ENCODE measurements at places on chromosomes 2 and 18.

DNA sequence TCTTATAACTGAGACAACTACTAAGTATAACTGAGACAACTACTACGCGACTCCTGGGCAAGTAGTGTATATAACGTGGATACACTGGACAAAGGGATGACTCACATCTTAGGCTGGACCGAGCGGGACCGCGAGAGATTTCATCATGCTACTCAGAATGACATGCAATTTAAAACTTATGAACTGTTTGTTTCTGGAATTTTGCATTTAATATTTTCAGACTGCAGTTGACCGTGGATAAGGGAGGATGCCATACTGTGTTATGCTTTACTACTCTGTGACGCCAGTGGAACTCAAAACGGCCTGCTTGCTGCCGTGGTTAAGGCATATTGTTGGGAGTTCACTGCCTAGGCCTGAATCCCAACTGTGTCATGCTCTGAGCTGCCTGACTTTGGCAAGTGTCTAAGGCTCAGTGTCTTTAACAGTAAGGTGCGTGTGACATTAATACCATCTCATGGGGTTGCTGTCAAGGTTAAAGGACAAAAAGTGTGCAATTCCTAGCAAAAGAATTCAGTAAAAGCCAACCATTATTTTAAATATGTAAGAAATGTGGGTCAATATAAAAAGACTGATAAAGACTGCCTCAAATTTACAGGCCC is 64.6 kb downstream of the BMP10 start:
- DNase-seq, result no peak

GRCh38 chr2:239826786-239827522 is 198.2 kb downstream of the NDUFA10 start:
- DNase-seq, result no peak

DNA sequence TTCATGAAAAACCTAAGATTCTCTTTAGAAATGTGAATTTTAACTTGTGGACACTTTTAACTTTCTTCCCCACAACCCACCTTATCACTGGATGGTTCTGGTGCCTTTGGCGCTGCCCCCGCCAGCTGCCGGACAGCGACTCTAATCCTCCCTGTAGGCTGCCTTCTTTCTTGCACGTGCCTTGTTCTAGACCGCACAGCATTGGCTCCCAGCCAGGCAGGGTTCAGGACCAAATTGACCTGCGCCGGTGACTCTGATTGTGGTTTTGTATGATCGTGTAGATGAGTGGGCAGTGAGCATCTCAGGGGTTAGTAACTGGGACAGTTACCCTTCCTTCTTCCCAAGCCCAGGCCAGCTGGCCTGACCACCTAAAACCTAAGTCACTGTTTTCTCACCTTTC is 106.8 kb downstream of the ASAP2 start:
- DNase-seq, result no peak

DNA sequence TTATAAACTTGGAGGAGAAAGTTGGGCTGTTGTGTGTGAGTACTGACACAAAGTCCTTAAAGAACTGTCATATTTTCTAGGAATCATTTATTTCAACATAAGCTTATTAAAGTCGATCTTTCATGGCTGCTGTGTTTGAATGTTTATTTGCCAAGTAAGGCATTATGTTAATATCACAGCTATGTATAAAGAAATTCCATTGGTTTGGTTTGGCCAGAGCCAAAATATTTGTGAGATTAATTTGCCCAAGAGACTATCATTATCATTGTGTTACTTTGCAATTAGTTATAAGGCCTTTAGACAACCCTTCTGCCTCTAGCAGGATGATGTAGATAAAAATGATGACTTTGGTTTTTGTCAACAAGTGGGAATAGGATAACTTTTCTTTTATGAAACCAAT is 240.6 kb upstream of the NT5C1B start:
- no peak for DNase-seq

DNA sequence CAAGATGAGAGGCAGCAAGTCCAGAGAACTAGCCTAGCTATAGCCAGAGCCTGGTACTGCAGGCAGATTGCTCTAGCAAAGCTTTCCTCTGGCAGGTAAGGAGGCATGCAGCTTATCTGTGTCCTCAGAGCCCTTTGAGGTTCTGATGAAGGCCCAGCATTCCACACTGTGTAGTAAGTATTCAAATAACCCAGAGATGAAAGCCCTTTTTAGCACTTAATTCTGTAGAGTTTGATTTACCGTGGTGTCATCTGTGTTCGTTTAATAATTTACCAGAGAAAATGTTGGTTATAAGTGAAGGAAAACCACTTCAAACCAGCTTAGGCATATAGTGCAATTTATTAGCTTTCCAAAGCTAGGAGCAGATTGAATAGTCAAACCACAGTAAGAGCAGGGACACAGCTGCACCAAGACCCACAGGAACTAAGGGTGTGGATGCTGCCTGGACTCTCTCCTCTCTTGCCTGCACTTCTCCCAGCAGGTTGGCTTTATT is 226.6 kb downstream of the BABAM2 start:
- no peak for DNase-seq

- DNase-seq, result peak; percentile 33
Observed at GRCh38 chr2:46377101-46377581, 79.9 kb downstream of the EPAS1 start.

GRCh38 chr2:46344706-46345105 is 47.5 kb downstream of the EPAS1 start:
- no peak for DNase-seq

DNA sequence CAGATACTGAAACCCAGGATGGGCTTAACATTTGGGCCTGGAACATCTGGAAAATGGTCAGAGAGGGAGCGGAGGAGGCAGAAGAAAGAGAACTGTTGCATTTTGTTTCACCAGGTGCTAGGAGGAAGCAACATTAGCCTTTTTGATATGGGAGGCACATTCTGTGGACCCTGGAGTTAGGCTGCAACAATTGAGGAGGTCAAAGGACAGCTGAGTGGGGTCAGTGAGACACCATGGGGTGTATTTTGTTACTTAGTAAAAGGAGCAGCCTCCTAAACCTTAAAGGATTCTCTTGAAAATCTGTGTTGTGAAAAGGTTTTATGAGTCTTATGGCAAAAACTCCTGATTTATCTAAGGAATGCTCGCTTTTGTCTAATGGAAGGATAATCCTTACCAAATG is 124.9 kb downstream of the GREB1L start:
- peak; percentile 76 for DNase-seq

- no peak for DNase-seq
Observed at GRCh38 chr18:79875531-79875919, 75.9 kb downstream of the SLC66A2 start.

DNA sequence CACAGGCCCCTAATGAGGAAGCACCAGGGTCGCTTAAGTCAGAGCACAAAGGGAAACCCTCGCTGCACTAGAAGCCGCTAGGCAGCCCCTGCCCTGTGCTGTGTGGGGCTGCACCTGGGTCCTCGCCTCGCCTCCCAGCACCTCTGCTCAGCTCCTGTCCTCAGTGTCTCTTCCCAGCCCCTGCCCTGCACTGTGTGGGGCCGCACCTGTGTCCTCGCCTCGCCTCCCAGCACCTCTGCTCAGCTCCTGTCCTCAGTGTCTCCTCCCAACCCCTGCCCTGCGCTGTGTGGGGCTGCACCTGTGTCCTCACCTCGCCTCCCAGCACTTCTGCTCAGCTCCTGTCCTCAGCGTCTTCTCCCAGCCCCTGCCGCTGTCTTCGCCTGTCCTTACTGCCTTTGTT is 342.8 kb downstream of the EIPR1 start:
- no peak for DNase-seq

GRCh38 chr2:33645861-33646260 is 46.8 kb upstream of the FAM98A start:
- DNase-seq, result no peak

- no peak for DNase-seq
Observed at GRCh38 chr2:101897301-101897700, 94.5 kb upstream of the IL1R2 start.

DNA sequence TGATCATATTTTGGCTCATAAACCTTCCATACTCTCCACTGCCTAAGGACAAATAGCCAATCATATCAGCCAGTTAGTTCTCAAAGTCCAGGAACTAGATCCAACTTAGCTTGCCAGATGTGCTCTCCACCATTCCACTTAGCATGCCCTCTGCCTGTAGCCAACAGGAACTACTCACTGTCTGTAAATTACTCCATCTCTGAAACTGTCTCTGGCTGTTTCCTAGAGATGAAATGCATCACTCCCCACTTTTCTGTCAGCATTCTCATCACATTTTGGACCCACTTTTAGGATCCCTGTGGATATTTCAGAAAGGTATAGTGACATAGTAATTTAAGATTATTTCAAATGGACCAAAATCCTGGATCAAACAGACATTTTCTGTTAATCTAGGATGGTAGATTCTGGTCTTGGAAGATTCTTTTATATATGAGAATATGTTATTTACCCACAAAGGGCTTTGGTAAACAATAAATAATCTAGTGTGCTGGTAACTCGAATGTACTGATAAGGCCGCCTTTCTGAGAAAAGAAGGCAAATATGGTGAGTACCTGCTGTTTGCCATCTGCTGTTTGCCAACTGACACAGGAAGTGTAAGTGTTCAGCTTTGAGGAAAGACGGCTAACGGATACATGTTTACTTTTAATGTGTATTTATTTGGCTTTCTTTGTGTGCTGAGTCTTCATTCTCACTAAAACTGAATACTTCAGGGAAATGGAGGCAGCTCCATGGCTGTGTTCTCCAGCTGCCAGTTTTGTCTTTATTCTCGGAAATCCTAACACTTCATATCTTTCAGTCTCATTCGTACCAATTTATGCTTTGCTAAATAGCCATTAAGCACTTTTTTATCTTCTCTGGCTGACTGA is 79.5 kb downstream of the EVA1A start:
- no peak for DNase-seq

DNA sequence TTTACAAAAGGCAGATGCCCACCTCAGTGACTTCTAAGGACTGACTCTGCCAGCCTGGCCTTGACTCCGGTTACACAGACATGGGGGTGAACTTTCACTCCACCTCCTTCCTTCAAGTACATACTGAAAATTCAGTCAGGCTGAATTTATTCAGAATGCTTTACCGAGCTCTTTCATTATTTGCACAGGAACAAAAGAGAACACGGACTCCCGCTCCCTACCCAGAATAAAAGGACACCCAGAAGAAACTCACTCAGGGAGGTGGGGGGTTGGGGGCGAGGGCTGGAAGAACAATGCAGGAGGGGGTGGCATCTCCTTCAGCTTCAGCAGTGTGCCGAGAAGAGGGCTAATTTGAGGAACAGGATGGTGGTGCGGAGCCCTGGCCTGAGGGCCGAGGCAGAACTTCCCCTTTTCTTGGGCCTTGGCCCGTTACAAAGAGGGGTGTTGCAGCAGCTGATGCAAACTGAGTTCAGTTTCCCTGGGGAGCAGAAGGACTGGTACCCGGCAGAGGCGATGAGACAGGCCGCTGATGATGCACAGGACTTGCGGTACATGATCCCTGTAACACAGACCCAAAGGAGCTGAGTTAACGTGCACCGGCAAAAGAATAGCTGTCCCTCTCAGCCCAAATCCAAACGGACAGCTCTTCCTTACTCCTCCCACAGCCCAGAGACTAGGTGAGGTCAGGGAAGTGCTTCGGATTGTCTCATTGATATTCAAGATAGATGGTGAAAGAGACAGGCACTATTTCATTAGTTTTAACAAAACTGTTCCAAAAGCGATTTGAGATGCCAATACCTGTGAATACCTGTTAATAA is 24.1 kb downstream of the LYPD1 start:
- DNase-seq, result no peak

DNA sequence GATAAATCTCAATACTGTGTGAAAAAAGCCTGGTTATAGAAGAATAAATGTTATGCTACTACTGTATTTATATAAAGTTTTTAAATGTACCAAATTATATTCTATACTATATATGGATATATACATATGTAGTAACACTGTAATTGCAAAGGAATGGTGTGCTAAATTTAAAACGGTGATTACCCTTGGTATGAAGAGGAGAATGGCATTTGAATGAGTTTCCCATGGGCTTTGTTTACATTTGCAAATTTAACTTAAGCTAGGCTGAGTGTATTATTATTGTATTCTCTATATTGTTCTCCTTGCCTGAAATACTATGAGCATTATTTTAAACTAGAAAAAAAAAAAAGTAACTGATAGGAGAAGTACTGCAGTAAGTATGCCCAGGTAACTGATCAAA is 4.7 kb upstream of the SP3 start:
- no peak for DNase-seq

DNA sequence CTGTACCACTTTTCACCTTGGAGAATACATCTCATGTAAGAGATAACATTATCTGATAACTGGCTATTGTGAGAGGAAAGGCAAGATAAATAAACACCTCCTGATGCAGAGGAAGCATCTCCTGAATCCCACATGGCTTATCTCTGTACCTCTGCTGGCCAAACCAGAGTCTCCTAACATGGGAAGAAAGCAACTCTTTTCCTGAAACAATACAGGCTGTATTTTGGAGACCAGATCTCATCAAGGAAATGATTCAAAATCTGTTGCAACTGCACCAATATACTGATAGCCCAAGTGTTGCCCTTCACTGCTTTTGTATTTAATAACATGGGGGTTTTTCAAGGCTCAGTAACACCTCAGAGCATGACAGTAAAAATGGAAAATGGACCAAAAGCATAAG is 106.9 kb downstream of the MREG start:
- no peak for DNase-seq

GRCh38 chr2:218904176-218904575 is 23.5 kb downstream of the WNT10A start:
- DNase-seq, result no peak

DNA sequence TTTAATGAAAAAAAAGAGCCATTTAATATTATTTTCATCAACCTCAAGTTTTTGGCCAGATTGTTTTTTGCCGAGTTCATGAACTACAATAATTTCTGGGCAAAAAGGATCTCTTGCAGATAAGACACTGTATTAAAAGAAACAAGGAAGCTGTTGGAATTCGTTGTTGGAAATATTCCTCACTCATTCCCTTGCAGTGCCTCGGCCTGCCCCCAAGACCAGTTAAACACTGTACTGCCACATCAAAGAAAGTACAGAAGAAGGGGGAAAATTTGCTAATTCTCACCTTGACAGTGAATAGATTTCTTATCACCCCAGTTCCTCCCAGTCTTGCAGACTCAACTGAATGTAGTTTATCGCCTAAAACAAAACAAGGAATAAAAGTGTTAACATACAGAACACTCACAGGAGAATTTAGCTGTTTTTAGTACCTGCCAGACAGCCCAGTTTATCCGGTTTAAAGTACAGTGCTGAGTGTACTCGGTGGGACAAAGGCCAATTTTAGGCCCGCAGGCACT is 1.2 kb downstream of the IDH1 start:
- no peak for DNase-seq

DNA sequence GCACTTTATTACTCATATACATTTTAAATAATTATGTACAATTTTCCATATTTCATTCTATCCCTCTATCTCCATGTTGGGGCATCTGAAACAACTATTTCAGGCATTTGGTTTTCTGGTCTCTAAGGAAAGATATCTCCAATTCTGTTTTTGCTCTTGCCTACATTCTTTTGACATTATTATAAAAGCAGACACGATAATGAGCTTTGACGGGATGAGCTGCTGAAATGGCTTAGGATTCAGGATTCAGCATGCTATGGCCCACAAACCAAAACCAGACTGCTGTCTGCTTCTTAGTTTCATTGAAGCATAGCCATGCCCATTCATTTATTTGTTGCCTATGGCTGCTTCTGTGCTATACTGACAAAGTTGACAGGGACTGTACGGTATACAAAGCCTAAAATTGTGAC is 42.7 kb upstream of the GLS start:
- DNase-seq, result no peak

- no peak for DNase-seq
Observed at GRCh38 chr2:168323529-168324021, 76.2 kb upstream of the STK39 start.

- no peak for DNase-seq
Observed at GRCh38 chr2:180829836-180830235, 150.6 kb upstream of the UBE2E3 start.

Data from ecto neural progenitor cell (in vitro differentiated cells).